NCI-H1930 (cell line): ENCODE measurements at places on chromosomes 2 and 18.

- no peak for DNase-seq
Measured at GRCh38 chr2:50929661-50930060, 102.3 kb downstream of the NRXN1 start.

DNA sequence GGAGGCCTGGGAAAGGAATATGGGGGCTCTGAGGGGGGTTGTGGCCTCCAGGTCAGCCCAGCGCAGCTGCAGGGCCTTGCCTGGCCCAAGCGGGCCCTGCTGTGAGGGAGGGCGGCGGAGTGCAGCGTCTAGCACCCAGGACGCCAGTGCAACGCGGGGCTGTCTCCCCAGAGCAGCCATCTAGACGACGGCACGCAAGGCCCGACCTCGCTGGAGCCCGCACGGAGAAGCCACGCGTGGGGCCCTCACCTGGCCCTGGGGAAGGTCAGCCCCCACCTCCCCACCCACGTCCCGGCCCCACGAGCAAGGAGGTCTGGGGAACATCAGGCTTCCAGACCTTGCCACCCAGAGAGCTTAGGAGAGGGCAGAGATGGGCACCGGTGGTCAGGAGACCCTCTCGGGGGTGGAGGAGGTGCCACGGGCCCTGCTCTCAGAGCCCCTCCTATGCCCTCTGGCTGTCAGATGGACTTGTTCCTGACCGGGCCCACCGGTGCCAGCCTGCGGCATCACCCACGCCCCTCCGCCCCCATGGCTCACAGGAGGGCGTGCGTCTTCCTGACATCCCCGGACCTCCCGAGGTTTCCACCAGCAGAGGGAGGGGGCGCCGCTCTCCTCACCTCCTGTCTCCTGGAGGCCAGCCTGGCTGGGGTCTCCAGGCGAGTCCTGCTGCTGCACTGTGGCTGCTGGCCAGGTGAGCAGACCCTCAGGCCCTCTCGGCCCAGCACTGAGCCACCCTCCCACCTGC, 17.0 kb downstream of the GPR35 start:
- DNase-seq = no peak

DNA sequence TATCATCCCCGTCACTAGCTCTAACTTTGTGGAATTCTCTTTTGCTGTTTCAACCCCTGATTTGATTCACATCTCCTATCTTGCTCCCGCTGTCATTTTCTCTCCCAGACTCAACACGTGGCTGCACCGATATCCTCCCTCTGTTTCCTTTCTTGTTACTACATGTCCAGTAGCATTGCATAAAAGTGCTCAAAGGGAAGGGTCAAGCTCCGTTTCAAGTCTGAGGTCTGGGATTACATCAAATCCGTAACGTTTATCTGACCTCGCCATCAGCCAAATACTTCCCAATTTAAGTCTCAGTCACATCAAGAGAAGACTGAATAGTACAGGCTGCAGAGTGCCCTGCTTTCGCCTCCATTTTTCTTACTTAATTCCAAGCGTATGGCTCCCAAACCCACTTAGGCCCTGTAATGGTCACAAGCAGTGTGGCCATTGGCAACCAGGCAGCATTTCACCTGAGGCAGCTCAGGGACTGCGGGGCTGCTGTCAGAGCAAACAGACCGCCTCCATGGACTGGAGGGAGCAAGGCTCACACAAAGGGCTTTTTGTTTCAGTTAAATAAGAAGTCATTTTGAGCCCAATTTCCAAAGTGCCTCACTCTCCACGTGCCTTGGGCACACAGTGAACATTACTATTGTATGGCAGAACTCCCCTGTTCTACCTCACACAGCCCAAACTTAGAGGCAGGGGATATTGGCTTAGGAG, 217.8 kb downstream of the BCL11A start:
- DNase-seq = no peak

DNA sequence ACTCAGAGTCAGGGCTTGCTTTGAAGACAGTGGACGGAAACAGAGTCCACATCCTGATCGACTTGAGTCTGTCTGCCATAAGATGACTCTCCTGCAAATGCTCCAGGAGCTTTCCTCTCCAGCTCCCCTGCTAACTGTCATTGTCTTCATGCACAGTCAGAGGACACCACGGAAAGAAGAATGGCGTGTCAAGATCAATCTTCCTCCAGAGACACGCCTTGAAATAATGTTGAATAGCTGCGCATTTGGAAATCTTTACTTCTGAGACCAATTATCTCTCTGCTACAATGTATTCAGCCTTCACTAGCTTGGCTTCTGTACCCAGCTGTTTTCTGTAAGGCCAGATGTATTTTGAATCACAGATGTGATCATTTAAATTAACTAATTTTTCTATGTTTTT, 457.2 kb downstream of the CDH2 start:
- no peak for DNase-seq

DNA sequence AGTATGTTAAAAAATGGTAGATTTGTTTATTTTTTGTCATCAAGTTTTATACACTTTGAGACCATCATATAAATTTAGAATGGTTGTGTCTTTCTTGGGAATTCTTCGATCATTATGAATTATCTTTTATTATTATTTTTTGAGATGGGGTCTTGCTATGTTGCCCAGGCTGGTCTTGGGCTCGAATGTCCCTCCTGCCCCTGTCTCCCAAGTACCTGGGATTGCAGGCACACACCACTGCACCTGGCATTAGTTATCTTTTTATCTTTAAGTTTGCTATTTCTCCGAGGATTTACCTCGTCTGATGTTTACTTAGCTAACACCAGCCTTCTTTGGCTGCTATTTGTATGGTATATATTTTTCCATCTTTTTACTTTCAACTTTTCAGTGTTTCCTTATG, 100.0 kb downstream of the BIRC6 start:
- no peak for DNase-seq

DNA sequence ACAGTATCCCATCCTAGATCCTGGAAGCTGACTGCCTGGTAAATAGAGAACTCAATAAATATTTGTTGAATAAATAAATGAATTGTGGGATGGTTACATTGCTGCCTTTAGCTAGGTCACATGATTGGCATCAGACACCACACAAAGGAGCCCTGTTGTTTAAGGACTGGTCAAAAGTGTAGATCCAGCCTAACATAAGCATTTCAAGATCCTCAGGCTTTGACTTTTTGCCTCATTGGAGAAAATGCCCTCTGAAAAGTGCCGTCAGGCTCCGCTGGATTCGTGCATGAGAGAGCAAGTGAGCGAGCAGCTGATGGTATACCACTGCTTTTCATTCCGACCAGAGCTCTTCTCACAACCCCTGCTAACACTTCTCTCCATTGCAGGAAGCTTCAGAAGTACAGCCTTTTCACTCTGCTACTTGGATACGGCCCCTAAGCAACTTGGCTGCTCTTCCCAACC, 1.3 kb upstream of the ZNF24 start:
- DNase-seq = peak; percentile 38

DNA sequence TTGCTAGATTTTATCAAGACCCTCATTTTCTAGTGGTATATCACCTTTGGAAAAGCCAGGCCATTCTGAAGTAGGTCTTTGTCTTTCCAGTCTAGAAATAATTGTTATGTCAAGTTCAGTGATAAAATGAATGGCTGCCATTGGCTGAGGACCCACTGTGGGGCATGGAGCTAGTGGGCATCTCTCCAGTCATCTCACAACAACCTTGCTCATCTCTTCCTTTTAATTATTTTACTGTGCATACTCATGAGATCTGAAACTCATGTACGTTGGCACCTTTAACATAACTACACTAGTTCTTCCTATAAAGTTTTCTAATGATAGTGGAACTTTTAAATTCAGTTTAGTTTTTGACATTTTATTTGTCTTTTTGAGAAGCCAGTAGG, 240.9 kb downstream of the SLC8A1 start:
- no peak for DNase-seq

DNA sequence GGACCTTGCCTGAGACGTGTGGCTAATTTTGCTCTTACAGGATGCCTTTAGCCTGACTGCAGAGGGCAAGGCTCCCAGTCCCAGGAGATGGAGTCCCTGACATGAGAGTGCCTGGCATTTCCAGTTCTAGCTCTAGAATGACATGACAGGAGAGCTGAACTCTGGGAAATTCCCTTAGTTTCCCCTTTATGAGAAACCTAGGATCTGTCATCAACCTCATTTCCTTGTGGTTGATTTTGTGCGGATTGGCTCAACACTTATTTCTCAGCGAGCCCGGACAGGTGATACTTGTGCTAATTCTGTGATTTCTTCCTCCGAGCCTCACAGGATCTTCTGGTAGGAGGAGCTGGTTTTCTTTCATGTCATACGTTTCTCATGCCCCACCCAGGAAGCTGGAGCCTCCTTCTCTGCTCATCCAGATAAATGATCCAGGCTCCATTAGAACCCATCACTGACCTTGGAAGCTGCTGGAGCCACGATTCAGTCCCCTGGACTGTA, at the start of gene IL36G:
Gene IL36G, plus strand, starts transcription at position 448 of the 498 bp plus-strand sequence. CDS start 633 bp downstream, outside the sequence.
- DNase-seq = no peak

- DNase-seq = peak; percentile 26
Measured at GRCh38 chr2:63049970-63050333, 678 bp upstream of the OTX1 start.
